ENCODE measurements at places on chromosomes 16 and 17. TPM values are rescaled to one million over a fixed set of nuclear protein-coding genes. Genes with fewer than 3 reads are reported as not detected.

Gene ZNF174
- 18.8 TPM for polyA plus RNA-seq

Gene ZNF778
- 2.0 TPM for polyA plus RNA-seq

Gene KRTAP9-8
- polyA plus RNA-seq: not detected

Gene CCL8
- not detected for polyA plus RNA-seq

Gene TRPV3
- 0.47 TPM for polyA plus RNA-seq

Gene GOSR2
- polyA plus RNA-seq: 52.0 TPM

Gene LCMT1
- polyA plus RNA-seq: 41.4 TPM

Gene MAPT
- polyA plus RNA-seq: 0.21 TPM

Gene SHMT1
- polyA plus RNA-seq: 20.5 TPM

Gene MSL1
- polyA plus RNA-seq: 9.2 TPM

Gene KRTAP4-9
- polyA plus RNA-seq: not detected

Gene PLEKHG4
- 8.3 TPM for polyA plus RNA-seq

Gene KRT39
- not detected for polyA plus RNA-seq

Gene PMFBP1
- 0.95 TPM for polyA plus RNA-seq

Gene CACNG1
- polyA plus RNA-seq: not detected

Gene ITGAE
- 55.6 TPM for polyA plus RNA-seq

Gene RAMP2
- not detected for polyA plus RNA-seq

Data from naive thymus-derived CD8-positive, alpha-beta T cell (primary cell).